Fibroblast of the aortic adventitia (primary cell): ENCODE measurements at places on chromosomes 3 and 15.

DNA sequence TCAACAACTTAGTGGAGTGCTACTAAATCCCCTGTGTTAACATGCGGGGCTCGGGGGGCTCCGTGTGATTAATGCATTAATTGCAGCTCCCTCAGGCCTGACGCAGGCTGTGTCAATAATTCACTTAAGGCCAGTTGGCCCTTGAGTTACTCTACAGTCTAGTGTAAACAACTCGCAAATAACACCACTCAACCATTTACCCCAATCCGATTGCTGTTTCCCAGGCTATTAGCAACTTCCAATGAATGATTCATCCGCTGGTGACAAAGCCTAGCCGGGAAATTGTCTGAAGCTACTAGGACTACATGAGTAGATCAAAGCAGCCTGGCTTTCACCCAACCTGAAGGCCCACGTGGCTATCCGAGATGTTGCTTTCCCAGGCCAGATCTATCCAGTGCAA lies 121.3 kb upstream of the SOX14 start:
- no peak for DNase-seq

- DNase-seq, result no peak
Measured at GRCh38 chr3:183699238-183699947, 1.8 kb downstream of the YEATS2 start.

DNA sequence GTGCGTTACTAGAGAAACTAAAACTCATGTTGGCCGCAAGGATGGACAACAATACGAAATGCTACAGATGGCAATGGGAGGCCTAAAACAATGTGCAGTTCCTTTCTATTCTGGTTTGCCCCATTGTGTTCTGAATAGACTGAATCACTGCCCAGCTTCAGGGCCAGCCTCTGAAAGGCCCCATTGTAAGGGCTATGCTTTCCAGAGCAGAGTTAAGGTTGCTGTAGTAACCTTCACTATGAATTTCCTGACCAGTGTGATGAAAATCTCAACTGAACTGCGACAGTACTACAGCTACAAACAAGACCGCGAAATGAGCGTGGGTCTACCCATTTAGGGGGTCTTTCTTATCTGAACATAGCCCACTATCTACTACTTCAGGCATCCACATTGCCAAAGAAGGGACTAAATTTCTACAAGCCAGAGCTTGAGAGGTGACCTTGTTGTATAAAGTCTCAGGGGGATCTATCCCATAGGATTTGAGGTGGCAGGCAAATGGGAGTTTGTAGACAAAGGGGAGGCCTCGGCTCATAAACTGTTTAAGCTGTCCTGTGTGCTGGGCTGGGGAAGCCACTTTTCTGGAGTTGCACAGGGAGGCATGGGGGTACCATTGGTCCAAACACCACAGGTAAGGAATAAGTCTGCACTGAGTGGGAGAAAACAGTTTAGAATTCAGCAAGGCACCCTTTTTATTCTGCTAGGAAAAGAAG lies 80.1 kb downstream of the MYO1E start:
- peak; percentile 63 for DNase-seq

- DNase-seq, result peak; percentile 53
Measured at GRCh38 chr3:136772709-136773108, 20.5 kb upstream of the STAG1 start.

- DNase-seq, result no peak
Measured at GRCh38 chr3:107689355-107689754, 166.6 kb downstream of the BBX start.

DNA sequence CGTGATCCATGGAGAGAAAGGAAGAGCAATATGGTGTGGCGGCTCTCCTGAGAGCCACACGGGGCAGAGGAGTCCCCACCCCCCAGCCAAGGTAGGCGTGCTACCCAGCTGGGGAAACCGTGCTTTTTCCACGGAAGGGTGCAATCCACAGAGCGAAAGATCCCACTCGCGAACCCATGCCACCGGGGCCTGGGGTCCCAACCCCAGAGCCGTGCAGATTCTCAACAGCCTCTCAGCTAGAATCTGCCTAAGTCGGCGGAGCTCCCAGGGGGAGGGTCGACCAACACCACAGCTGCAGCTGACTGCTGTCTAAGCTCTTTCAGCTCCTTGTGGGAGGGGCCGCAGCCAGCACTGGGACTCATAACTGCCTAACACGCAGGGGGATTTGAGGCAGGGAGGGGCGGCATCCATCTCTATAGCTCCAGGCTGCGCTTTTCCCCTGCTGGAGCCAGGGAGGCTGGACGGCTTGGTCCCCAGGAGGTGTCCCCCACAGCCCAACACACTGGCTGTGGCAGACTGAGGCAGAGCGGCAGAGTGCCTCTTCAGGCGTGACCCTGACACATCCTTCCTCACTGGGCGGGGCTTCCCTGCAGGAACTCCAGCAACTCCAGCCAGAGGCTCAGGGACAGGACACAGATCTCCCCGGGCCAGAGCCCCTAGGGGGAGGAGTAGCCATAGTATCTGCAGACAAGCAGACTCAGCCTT lies 107.6 kb upstream of the ZBTB20 start:
- no peak for DNase-seq

GRCh38 chr15:39171944-39172368 lies 408.9 kb upstream of the THBS1 start:
- DNase-seq, result peak; percentile 98

- DNase-seq, result no peak
Measured at GRCh38 chr3:20254268-20255117, 68.5 kb upstream of the SGO1 start.

GRCh38 chr3:100957261-100957986 lies 35.8 kb downstream of the ABI3BP start:
- peak; percentile 92 for DNase-seq

DNA sequence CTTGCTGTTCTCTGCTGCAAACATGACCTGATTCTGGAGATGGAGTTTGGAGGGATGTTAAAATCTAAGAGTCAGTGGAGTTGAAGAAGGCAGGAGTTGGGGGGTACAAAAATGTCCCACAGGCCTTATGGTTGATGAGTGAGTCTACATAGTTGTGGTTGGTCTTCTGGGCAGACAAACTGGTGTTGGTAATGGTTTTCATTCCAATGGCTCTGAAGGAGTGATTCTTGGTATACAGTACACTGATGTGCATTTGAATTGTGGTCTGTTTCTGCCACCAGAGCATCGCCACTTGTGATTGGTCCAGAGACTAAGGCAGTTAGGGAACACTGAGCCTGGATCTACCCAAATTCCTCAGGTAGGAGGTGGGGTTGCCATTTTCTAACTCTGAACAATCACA lies 514.1 kb upstream of the CFAP20DC start:
- peak; percentile 38 for DNase-seq

GRCh38 chr3:56180433-56180832 lies 287.8 kb downstream of the ERC2 start:
- DNase-seq, result no peak

GRCh38 chr3:111481551-111481950 lies 60.4 kb upstream of the CD96 start:
- DNase-seq, result peak; percentile 55

- DNase-seq, result no peak
Measured at GRCh38 chr3:31858439-31858838, 122.6 kb downstream of the OSBPL10 start.

DNA sequence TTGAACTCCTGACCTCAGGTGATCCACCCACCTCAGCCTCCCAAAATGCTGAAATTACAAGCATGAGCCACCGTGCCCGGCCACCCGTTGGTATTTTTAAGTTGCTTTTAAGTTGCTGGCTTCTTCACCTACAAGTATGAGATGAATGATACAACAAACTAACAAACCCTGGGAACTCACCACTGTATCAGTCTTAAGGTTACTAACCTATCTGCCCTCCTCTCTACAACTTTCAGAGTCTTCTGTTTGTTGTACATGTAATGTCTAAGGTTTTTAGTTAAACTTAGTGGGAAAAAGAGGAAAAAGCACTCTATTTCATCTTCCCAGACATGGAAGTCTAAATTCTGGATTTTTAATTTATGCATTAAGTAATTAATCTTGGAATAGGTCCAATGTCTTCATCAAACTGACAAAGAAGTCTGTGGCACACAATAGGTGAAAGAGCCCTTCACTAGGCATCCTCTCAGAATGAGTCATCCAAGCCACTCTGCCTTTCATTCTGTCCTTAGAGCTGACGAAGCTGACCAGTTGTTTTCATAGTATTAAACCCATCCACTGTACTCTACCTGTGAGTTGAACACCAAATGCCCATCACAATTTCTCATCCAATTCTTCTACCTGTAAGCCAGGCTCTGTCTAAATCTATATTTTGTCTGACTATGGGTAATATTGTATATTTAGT lies 936.1 kb downstream of the TUSC7 start:
- no peak for DNase-seq

DNA sequence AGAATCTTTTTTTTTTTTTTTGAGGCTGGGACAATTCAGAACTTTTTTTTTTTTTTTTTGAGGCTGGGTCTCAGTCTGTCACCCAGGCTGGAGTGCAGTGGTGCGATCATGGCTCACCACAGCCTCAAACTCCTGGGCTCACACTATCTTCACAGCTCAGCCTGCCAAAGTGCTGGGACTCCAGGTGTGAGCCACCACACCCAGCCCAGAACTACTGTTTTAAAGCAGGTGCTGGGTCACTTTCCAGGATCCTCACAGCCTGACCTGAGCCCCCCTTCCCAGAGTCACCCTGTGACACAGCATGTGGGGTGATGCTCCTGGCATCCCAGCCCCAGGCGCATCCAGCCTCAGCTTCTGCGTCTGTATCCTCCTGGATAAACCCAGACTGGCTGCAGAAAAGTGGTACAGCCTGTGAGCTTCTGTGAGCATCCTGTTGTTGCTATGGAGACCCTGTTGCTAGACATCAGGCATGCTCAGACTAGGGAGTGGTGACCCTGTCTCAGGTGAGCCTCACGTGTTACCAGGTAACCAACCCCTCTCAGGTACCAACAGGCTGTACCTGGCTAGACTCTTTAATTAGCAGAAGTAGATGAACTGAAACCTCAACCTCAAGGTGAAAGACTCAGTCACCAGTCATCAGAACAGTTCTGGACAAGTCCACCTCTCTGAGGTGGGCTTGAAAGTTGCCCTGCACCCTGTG lies 15.0 kb downstream of the KLF13 start:
- no peak for DNase-seq

DNA sequence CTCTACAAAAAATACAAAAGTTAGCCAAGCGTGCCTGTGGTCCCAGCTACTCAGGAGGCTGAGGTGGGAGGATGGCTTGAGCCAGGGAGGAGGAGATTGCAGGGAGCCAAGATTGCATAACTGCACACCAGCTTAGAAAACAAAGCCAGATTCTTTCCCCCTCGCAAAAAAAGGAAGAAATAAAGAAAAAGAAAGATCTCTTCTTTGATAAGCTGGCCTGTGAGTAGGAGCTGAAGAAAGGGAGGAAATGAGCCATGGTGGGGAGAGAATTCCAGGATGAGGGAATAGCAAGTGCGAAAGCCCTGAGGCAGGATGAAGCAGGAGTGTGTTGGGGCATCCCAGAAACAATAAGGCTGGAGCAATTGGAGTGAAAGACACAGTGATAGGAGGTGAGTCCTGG lies 24.5 kb upstream of the TOP2B start:
- DNase-seq, result peak; percentile 16

GRCh38 chr3:159987291-159987711 lies 1.3 kb upstream of the IL12A start:
- DNase-seq, result peak; percentile 56

- DNase-seq, result no peak
Measured at GRCh38 chr15:69551391-69552056, 98.9 kb downstream of the RPLP1 start.

GRCh38 chr3:16494814-16495431 lies 18.6 kb downstream of the RFTN1 start:
- DNase-seq, result peak; percentile 43

GRCh38 chr15:84762840-84763572 lies 14.6 kb downstream of the ZNF592 start:
- DNase-seq, result no peak

GRCh38 chr3:197392961-197393360 lies 94.5 kb upstream of the DLG1 start:
- peak; percentile 18 for DNase-seq

DNA sequence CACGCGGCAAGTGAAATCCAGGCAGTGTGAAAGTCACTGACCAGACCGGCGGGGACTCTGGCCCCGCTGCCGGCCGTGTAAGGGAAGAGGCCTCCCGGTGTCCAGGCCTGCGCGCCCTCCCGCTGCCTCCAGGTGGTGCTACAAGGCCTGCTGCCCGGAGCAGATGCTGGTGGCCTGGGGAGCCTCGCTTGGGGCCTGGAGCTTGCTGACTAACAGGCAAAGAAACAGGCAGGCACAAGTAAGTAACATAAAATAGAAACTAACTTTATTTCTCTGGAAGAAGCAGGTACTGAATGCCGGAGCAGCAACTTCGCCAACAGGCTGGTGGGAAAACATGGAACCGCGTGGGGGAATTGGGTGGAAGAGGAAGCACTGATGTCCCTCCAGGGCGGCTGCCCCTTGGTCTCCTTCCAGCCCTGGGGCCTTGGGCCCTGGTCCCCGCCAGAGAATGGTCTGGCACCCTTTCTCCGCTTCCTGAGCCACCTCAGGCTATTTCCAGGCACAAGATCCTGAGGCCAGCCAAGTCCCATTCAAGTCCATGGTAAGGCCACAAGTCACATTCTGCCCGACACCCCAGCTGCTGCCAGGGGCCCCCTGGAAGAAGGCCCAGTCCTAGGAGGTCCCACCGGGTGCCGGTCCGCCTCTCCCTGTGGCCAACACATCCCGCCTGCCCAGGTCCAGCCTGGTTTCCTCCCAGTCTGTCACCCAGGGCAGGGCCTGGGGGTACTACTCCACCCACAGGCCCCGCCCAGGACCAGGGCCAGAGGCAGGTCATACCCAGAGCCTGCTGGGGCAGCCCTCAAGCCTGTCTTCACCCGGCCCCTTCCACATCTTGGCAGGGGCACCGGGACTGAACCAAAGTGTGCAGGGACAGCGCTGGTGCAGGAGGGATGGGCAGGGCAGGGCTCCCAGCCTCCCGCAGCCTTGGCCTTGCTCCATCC lies 45.0 kb downstream of the TNK2 start:
- peak; percentile 89 for DNase-seq

GRCh38 chr15:23467110-23467600 lies 20.1 kb upstream of the GOLGA6L2 start:
- peak; percentile 56 for DNase-seq

DNA sequence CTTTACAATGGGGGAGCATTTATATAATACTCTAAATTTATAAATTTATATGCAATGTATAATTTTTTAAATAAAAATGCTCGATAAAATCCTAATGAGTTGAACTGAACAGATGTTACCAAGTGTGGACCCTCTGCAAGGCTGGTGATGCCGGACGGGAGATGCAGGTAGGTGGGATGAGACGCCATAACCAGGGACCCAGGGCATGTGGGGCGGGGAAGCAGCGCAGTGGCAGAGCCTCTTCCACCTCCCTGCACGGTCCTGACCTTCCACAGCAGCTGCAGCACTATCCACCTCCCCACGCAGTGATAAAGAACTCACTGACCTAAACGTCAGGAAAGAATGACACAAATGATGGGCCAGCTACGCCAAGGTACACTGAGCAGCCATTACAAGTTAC lies 12.8 kb downstream of the PCSK6 start:
- DNase-seq, result no peak

GRCh38 chr3:8739757-8740504 lies 6.3 kb downstream of the CAV3 start:
- peak; percentile 54 for DNase-seq

- no peak for DNase-seq
Measured at GRCh38 chr15:89749951-89750559, 994 bp downstream of the MESP1 start.
